Upper lobe of left lung (tissue), 6 donors: ENCODE measurements at places on chromosomes 5 and 9.
A peak's percentile ranks its signal among the peaks of the same experiment; 100 is the strongest.

GRCh38 chr5:65727491-65728156, 5.6 kb downstream of the NLN start:
- H3K27me3 ChIP-seq: no peaks in the 10 kb centered on the region
- no peaks in the 10 kb centered on the region for H3K36me3 ChIP-seq
- no peak overlapping the region for H3K4me3 ChIP-seq
- no peak overlapping the region for H3K27ac ChIP-seq
- H3K4me1 ChIP-seq: peaks cover 6% of the 10 kb centered on the region

DNA sequence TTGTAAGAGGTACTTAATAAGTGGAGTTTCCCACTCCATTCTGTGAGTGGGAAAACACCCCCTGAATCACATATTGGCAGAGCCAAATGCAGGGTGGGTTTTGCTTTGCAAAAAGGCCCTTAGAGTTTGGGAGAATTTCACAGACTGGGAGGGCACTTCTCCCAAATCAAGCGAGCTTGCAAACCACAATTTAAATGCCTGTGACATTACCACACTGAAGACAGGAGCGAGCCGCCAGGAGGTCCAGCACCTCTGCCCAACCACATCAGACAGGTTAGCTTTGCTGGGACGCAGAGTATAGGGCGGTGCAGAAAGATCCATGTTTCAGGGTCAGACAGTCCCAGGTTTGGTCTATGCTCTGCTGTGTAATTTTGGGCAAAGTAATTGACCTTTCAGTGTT, 2.3 kb downstream of the ALAD start:
- H3K36me3 ChIP-seq: no peaks in the 10 kb centered on the region
- DNase-seq: no peak
- H3K27ac ChIP-seq: no peak overlapping the region
- H3K4me3 ChIP-seq: no peak overlapping the region

DNA sequence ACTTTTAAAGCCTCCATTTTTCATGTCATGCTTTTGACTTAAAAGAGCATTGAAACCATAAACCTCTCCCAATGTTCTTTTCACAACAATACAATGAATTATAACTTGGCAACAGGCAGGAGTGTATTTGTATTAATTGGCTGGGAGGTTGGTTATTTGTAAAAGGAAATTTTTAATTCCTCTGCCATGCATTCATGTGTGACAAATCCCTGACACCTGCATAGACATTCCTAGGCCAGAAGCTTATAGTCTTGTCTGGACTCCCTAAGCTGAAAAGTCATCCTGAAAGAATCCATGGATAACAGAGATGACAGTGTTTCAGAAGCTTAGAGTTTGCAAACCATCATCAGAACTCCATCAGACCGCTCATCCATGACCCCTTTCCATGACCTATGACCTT, 76.3 kb upstream of the PTGER4 start:
- no peaks in the 10 kb centered on the region for H3K27me3 ChIP-seq
- no peak for DNase-seq
- no peak overlapping the region for H3K27ac ChIP-seq
- no peak overlapping the region for H3K4me3 ChIP-seq
- peaks cover 13% of the 10 kb centered on the region for H3K4me1 ChIP-seq
- no peaks in the 10 kb centered on the region for H3K36me3 ChIP-seq

GRCh38 chr5:180341595-180341994, 11.5 kb downstream of the GFPT2 start:
- no peak overlapping the region for H3K4me3 ChIP-seq
- peaks cover 7% of the 10 kb centered on the region for H3K36me3 ChIP-seq
- DNase-seq: no peak
- H3K27me3 ChIP-seq: no peaks in the 10 kb centered on the region

DNA sequence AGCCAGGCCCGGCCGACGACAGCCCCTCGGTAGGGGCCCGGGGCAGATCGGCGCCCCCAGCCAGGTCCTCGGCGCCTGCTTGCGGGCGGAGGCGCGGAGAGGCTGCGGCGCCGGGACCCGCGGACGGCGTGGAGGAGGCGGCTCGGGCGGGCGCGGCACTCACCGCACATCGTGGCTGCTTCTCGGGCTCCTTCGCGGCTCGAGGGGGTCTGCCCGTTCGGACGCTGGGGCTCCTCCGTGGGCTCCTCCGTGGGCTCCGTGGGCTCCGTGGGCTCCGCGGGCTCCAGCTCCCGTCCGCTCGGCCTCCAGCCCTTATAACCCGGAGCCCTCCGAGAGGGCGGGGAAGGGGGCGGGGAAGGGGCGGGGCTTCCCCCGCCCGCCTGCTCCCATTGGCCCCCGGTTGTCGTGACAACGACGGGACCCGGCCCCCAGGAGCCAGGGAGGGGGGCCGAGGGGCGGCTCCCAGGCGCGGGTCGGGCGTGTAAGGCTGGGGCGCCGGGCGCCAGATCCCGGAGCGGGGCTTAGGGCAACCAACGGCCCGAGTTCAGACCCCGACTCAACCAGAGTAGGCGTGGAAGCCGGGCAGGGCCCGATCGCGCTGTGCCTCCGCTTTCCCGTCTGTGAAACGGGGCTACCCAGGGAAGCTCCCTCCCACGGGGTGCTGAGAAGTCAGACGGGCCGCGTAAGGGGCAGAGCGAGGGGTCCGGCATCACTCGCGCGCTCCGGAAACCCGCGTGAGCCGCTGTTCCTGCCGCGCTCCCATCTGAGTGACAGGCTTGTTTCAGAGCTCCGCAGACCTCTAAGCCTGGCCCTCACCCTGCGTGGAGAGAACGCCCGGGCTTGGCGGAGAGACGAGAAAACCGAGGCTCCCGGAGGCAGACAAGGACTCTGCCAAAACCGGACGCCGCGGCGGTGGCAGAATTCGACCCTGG, at the start of gene GFPT2:
TSS of gene GFPT2 (minus strand) at position 289 of the 932 bp plus-strand sequence. CDS start at position 170, 119 bp downstream.
- peak; percentile 95 for DNase-seq
- peak within 1 kb of the TSS; percentile 59 for H3K4me3 ChIP-seq
- H3K27me3 ChIP-seq: peaks cover 21% of the 10 kb centered on the region
- H3K4me1 ChIP-seq: peaks cover 28% of the 10 kb centered on the region
- peak within 1 kb of the TSS; percentile 71 for H3K27ac ChIP-seq

GRCh38 chr9:88164850-88165249, 26.6 kb upstream of the SPATA31C2 start:
- no peak overlapping the region for H3K4me3 ChIP-seq
- H3K27me3 ChIP-seq: no peaks in the 10 kb centered on the region
- no peaks in the 10 kb centered on the region for H3K4me1 ChIP-seq
- H3K27ac ChIP-seq: no peak overlapping the region

- no peaks in the 10 kb centered on the region for H3K27me3 ChIP-seq
- H3K27ac ChIP-seq: no peak overlapping the region
- peaks cover 3% of the 10 kb centered on the region for H3K4me1 ChIP-seq
- no peaks in the 10 kb centered on the region for H3K36me3 ChIP-seq
- no peak for DNase-seq
Measured at GRCh38 chr9:27861887-27862286, 288.6 kb upstream of the C9orf72 start.

GRCh38 chr5:149320791-149321330, 24.4 kb upstream of the GRPEL2 start:
- no peak overlapping the region for H3K4me3 ChIP-seq
- peaks cover 28% of the 10 kb centered on the region for H3K4me1 ChIP-seq
- no peak for DNase-seq
- no peaks in the 10 kb centered on the region for H3K36me3 ChIP-seq
- H3K27me3 ChIP-seq: no peaks in the 10 kb centered on the region

DNA sequence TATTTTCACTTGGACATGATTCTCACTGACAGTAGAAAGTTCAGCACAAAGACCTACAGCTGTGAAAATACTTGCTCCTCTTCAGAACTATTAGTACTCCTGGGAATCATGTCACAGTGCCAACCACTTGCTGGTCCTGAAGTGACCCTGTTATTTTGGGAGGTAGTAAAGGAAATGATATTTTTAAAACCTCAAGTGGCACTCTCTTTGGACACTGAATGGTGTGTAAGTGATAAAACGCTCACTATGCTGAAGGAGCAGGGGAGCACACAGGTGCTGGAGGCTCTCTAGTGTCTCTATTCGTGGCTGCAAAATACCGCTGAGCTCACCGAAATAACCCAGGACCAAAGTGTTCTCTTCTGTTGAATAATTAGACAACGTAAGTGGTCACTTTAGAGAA, 76.9 kb upstream of the SPATA31D4 start:
- no peak overlapping the region for H3K4me3 ChIP-seq
- no peaks in the 10 kb centered on the region for H3K36me3 ChIP-seq
- no peak overlapping the region for H3K27ac ChIP-seq
- no peaks in the 10 kb centered on the region for H3K4me1 ChIP-seq
- no peaks in the 10 kb centered on the region for H3K27me3 ChIP-seq

DNA sequence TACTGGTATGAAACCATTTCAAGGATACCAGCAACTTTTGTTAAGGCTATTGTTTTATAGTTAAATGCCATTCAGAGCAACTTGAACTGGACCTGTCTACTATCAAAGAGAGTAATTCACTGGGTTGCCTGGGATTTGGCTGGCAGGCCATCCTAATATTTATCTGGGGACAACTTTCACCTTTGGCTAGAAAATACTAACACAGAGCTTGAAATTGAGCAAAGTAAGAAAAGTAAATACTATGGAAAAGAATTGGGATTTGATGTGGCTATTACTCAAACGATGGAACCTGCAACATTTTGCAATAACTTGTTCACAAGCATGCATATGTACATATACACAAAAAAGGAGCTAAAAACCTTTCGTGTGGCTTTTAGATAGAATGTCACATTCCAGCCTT, 191.3 kb downstream of the DENND1A start:
- H3K27me3 ChIP-seq: no peaks in the 10 kb centered on the region
- no peak for DNase-seq
- no peak overlapping the region for H3K4me3 ChIP-seq
- H3K27ac ChIP-seq: no peak overlapping the region

- H3K27me3 ChIP-seq: no peaks in the 10 kb centered on the region
- H3K27ac ChIP-seq: no peak overlapping the region
- no peak for DNase-seq
- no peak overlapping the region for H3K4me3 ChIP-seq
Measured at GRCh38 chr5:8528106-8528505, 659.2 kb downstream of the MTRR start.

DNA sequence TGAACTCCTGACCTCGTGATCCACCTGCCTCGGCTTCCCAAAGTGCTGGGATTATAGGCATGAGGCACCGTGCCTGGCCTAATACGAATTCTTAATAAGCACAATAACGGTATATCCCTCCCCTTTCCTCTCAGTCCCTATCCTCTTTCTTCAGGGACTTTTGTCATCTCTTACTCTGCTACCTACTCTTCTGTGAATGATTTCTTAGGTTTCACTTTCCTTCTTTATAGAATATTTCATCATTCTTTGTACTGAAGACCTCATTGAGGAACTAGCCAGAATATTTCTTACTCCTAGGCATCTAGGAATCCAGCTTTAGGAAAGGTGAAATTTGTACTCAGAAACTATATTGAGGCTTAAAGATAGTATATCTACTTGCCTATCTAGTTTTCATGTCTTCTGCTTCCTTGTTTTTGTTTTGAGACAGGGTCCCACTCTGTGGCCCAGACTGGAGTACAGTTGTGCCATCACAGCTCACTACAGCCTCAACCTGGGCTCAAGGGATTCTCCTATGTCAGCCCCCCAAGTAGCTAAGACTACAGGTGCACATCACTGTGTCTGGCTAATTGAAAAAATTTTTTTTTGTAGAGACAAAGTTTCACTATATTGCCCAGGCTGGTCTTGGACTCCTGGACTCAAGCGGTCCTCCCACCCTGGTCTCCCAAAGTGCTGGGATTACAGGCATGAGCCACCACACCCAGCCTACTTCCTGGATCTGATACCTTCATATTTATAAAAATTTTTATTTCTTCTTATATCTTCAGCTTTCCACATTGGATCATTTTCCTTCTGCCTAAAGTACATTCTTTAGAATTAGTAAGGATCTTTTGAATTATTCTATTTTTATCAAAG, 69.7 kb downstream of the GPBP1 start:
- H3K27ac ChIP-seq: no peak overlapping the region
- no peaks in the 10 kb centered on the region for H3K4me1 ChIP-seq
- H3K27me3 ChIP-seq: no peaks in the 10 kb centered on the region

GRCh38 chr5:97658116-97658900, 475.3 kb upstream of the RIOK2 start:
- H3K4me3 ChIP-seq: no peak overlapping the region
- H3K4me1 ChIP-seq: no peaks in the 10 kb centered on the region
- no peak overlapping the region for H3K27ac ChIP-seq
- no peaks in the 10 kb centered on the region for H3K27me3 ChIP-seq
- no peaks in the 10 kb centered on the region for H3K36me3 ChIP-seq

- DNase-seq: no peak
Measured at GRCh38 chr5:139473565-139473964, 2.8 kb downstream of the SMIM33 start.

- no peaks in the 10 kb centered on the region for H3K4me1 ChIP-seq
- H3K27ac ChIP-seq: no peak overlapping the region
- H3K36me3 ChIP-seq: no peaks in the 10 kb centered on the region
Measured at GRCh38 chr5:62343428-62343827, 37.4 kb downstream of the KIF2A start.

DNA sequence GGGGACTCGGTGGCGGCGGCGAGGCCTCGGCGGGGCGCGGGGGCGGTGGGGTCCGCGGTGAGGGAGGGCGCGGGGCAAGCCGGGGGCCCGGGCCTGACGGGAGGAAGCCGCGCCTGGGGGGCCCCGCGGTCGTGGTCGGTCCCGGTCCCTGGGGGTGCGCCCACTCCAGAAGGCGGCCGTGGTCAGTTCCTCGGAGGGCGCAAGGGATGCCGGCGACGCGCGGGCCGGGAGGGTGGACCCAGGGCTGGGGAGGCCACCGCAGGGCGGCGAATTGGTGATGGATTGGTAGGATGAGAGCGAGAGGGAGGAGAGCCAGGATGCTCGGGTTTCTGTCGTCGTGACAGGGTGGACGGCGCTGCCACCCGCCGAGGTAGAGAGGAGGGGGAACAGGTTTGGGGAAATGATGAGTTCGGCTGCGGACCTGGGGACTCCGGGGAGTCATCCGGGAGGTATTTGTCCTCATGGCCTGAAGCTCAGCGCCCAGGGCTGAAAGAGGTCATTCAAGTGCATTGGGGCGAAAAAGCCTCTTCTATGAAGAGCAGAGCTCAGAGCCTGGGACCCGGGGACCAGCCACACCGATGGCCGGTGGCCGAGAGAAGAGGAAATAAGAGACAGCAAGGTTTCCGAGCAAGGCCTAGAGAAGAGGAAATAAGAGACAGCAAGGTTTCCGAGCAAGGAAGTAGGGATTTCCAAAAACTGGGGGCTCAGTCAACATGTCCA, 557 bp downstream of the GNG10 start:
- peaks cover 2% of the 10 kb centered on the region for H3K36me3 ChIP-seq
- H3K27ac ChIP-seq: peak overlapping the region; percentile 91
- no peak for DNase-seq
- H3K4me1 ChIP-seq: peaks cover 14% of the 10 kb centered on the region
- no peaks in the 10 kb centered on the region for H3K27me3 ChIP-seq

DNA sequence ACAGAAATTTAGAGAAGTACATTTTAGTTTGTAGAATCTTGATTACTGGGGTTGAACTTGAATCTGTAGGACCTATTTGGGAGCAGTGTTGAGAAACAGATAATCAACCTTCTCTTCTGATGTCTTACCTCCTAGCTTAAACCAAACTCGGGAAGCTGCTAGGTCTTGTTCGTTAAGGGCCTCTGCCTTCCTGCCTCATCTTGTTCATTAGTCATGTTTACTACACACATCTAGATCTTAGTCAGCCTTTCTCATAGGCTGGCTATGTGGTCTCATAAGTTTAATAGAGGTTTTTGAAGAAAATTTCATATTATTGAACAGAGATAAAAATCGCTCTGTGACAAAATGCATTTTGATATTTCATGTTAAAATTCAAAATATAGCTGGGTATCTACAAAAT, 331.0 kb upstream of the EDIL3 start:
- no peak overlapping the region for H3K4me3 ChIP-seq
- no peak for DNase-seq
